NCI-H2081 treated with DMSO at 0.1 percent for 48 hours (cell line): ENCODE measurements at places on chromosomes 7 and 10.
A peak's percentile ranks its signal among the peaks of the same experiment; 100 is the strongest.

GRCh38 chr7:50363327-50364060, 59.0 kb downstream of the IKZF1 start:
- DNase-seq: no peak

GRCh38 chr10:98997596-98997995, 238.1 kb downstream of the HPSE2 start:
- DNase-seq: no peak

GRCh38 chr10:33224251-33224965, 110.1 kb downstream of the NRP1 start:
- no peak for DNase-seq

DNA sequence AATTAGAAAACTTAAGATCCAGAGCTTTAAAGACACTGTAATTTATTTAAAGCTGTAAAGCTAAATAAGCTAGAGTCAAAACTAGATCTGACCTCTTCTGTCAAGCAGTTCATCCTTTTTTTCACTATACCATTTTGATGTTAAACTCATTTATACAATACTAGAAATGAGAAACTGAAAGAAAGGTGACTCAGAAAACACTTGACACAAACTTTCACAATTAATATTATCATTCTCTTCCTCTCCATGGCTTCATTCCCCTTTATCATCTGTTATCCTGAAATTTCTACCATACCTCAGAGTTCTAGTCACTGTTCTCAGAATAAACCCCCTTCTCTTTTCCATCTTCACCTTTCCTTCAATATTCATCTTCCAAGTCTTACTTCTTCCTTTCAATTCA, 1.3 kb downstream of the FIGNL1 start:
- DNase-seq: no peak

DNA sequence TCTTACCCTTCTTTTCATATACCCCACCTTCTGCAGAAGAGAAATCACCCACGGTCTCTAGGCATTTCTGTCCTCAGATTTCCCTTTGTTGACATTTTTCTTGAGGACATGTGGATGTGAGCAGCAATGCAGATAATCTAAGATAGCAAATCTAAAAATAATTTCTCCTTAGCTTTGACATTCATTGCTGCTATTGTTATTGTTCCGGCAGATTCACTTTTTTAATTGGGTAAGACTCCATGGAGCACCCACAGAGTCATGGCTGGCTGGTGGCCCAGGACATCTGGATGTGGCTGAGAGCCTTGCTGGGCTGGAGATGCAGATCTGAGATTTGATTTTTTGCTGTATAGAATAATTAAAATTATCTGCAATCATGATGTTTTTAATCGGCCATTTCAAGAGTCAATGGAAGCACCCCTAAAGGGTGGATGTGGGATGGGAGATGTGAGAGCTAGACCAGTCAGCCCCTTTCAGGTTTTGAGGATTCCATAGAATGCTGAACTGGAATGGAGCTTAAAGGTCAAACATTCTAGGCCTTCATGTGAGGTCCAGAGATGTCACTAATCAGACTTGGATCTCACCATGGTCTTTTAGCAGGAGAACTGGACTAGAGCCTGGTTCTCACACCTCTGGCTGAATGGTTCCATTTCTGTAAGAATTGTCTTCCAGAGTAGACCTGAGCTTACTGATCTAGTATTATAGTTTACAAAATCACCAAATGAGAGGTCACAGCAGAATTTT, 37.5 kb downstream of the TAS2R41 start:
- DNase-seq: no peak

GRCh38 chr10:95240811-95241210, 46.8 kb downstream of the ACSM6 start:
- DNase-seq: no peak

GRCh38 chr10:44511601-44512000, 126.7 kb upstream of the CXCL12 start:
- no peak for DNase-seq

GRCh38 chr7:36082910-36083309, 70.1 kb upstream of the EEPD1 start:
- DNase-seq: no peak

- no peak for DNase-seq
Measured at GRCh38 chr10:70541736-70542564, 60.6 kb downstream of the PRF1 start.

GRCh38 chr10:1724921-1725488, 12.3 kb downstream of the ADARB2 start:
- no peak for DNase-seq

DNA sequence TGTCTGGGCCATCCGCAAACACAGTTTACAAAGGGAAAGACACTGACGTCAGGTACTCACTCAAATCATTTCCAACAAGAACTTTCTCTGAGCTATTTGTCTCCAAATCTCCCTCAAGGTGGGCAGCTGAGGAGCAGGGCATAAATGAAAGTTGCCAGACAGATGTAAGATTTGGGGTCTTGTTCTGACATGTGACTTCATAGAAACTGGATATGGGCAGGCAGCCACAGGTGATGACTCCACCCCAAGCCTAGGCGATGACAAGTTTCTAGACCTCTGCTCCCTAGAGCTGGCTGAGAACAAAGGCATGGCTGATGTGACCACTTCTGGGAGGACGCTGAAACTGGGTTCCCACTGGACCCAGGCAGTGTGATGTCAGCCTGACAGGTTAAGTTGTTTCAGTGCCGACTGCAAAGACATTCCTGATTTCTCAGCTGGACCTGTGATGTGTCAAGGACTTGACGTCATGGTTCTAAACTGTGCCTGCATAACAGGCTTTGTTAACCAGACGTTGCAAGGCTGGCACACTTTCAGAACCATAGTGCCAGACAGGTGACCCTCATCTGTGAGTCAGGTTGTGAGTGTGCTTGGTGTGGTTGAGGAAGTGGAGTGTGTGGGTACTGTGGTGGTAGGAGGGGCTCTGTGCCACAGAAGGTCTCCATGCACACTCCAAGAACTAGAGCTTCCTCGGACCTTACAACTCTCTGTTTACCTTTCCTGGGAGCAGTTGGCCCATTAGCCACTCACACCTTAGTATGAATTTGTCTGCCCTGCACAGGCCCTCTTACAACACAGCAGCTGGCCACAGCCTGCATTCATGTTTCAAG, 39.9 kb upstream of the EBF3 start:
- no peak for DNase-seq

DNA sequence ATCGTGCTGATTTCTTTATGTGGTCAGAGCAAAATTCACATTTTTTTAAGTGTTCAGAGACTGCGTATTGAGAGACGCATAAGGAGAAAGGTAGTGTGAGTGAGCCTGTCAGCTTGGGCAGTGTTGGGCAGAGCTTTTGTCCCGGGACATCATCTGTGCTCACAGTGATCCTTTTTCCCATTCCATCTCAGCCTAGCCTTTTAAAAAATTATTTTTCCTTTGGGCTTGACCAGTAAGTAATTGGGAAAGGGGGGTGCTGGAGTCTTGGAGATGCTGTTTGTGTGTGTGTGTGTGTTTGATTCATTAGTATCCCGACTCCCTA, 1.5 kb downstream of the NRF1 start:
- DNase-seq: no peak

DNA sequence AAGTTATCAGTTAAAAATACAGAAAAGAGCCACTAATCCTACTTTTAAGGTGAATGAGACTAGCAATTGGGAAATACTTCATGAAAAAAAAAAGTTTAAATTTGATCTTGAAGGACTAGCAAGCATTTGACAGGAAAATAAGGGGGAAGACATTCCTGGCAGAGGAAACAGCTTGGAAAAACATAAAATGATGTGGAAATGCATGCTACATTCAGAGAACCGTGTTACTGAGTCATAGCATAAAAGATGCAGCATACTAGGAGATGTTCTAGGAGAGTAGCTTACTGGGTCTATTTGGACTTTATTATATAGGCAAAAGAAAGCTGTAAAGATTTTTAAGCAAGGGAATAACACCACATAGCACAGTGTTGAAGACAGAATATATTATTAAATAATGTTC, 108.6 kb upstream of the COL1A2 start:
- DNase-seq: no peak

DNA sequence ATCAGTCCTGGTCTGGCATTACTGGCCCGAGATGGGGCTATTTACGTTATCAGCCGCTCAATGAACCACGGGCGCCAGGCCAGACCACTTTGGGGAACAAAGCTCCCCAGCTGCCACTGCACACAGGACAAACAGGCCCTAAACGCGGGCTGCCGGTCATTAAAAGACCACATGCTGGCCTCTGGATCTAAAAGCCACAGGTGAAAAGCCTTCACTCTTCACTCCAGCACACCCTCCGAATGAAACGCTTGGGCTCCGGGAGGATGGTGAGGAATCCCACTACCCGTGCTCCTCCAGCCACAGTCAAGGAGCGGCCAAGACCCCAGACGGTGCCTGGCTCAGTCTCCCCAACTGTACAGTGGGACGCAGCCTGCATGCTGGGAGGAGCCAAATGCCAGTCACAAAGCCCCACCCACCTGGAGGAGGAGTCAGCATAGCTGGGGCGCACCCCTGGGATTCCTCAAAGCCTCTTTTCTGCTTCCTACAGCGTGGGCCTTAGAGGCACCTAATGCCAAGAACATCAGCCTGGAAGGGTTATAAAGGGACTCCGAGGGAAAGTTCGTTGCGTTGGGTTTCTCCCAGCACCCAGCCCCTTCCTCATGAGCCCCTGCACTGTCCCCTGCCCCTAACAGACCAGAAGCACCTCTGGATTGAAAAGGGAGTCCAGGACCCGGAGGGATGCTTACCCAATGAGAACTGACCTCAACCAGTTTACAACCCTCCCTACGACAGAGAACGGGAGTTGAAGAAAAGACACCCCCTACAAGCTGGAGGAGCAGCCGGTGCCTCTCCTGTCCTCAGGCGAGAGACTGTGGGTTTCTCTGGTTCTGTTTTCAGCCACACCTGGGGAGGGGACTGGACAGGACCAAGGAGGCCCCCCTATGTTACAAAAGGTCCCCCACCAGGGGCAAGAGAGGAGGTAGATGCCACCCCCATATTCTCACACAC, 4.7 kb downstream of the PDGFA start:
- DNase-seq: no peak

GRCh38 chr10:44390585-44391072, 5.7 kb upstream of the CXCL12 start:
- DNase-seq: no peak

DNA sequence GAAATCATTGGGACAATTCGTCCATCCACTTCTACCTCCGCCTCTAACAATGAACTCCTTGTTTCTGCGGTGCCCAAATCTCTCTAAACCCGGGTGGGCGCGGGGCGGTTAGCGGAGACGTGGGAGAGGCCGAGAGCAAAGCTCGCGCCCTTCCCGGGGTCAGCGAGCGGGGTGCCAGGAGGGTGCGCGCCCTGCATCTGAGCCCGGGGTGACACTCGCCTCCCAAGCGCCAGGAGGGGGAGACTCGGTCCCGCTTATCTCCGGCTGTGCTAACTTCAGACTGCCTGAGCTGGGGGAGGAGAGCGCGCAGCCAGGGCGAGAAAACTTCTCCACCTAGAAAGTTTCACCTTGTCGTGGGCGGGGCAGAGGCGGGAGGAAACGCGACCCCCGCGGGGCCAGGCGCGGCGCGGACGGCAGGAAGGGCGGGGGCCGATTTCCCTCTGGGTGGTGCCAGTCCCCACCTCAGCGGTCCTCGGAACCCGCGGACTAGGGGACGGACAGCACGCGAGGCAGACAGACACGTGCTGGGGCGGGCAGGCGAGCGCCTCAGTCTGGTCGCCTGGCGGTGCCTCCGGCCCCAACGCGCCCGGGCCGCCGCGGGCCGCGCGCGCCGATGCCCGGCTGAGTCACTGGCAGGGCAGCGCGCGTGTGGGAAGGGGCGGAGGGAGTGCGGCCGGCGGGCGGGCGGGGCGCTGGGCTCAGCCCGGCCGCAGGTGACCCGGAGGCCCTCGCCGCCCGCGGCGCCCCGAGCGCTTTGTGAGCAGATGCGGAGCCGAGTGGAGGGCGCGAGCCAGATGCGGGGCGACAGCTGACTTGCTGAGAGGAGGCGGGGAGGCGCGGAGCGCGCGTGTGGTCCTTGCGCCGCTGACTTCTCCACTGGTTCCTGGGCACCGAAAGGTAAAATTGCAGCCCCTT, at the start of gene MET:
TSS of gene MET (plus strand) at position 516 of the 915 bp plus-strand sequence. CDS start 26,889 bp downstream, outside the sequence.
- peak; percentile 49 for DNase-seq

- no peak for DNase-seq
Measured at GRCh38 chr7:17021205-17021604, 139.4 kb upstream of the AGR3 start.

- DNase-seq: no peak
Measured at GRCh38 chr10:131591936-131592335, 280.4 kb upstream of the TCERG1L start.

- DNase-seq: no peak
Measured at GRCh38 chr7:11613292-11613930, 218.6 kb downstream of the THSD7A start.

DNA sequence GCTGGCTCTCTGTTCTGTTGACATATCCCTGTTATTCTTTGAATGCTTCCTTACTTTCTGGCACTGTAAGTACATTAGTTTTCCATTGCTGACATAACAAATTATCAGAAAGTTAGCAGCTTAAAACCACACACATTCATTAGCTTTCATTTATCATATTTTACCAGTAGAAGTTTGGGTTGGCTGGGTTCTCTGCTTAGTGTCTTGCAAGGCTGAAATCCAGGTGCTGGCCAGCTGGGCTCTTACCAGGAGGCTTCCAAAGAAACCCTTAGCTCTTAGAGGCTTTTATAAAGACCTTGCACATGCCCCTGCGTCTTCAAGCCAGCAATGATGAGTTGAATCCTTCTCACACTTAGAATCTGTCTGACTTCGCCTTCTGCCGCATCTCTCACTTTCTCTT, 160.6 kb downstream of the MLLT10 start:
- DNase-seq: no peak

- peak; percentile 2 for DNase-seq
Measured at GRCh38 chr7:145036604-145037405, 201.0 kb upstream of the TPK1 start.

- no peak for DNase-seq
Measured at GRCh38 chr10:82256275-82256674, 381.3 kb downstream of the NRG3 start.

DNA sequence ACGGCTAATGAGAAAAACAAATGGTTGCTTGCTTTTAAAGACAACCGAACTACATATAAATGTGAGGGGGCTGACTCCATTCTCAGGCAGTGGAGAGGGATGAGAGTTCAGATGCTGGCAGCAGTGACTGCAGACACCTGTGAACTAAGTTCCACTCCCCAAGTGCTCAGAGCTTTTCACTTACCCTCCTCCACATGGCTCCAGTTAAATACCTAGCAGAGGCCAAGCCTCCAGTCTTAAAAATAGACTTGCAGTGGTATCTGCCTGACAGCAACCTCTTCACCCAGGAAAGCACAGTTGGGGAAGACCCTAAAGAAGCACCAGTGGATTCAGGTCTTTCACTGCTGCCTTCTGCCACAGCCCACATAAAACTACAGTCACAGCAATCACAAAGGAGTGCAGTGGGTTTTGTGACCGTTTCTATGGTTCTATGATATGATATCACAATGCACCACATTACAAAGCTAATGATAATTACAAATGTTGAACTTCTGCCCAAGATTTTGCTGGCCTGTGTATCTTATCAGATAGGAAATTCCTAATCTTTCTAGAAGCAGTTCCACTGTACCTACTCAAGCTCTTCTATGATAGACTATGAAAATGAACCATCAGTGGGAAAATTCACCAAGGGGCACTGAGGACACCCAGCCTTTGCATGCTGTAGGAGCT, 3.3 kb upstream of the ABLIM1 start:
- no peak for DNase-seq
